Peyer's patch (tissue), 4 donors: ENCODE measurements at places on chromosomes 16 and 17. TPM values are rescaled to one million over a fixed set of nuclear protein-coding genes. Genes with fewer than 3 reads are reported as not detected.

- H3K4me1 ChIP-seq, result no peaks in the 10 kb centered on the region
- DNase-seq, result no peak
- no peak overlapping the region for H3K27ac ChIP-seq
- H3K27me3 ChIP-seq, result no peaks in the 10 kb centered on the region
- no peak overlapping the region for H3K4me3 ChIP-seq
Measured at GRCh38 chr17:51180486-51180885, 14.3 kb downstream of the NME2 start.

GRCh38 chr16:64773184-64773583, 348.7 kb downstream of the CDH11 start:
- H3K4me1 ChIP-seq, result no peaks in the 10 kb centered on the region
- no peaks in the 10 kb centered on the region for H3K36me3 ChIP-seq
- DNase-seq, result no peak
- no peaks in the 10 kb centered on the region for H3K27me3 ChIP-seq

The DYNLRB2 gene
- total RNA-seq, result not detected

The ZSCAN10 gene
- not detected for total RNA-seq
